Activated T-helper 1 cell treated with Interleukin-2 at 50 U/mL for 16 hours (primary cell): ENCODE measurements at places on chromosomes 3 and 15.

GRCh38 chr3:118960876-118961450, 73.7 kb downstream of the IGSF11 start:
- DNase-seq, result no peak

DNA sequence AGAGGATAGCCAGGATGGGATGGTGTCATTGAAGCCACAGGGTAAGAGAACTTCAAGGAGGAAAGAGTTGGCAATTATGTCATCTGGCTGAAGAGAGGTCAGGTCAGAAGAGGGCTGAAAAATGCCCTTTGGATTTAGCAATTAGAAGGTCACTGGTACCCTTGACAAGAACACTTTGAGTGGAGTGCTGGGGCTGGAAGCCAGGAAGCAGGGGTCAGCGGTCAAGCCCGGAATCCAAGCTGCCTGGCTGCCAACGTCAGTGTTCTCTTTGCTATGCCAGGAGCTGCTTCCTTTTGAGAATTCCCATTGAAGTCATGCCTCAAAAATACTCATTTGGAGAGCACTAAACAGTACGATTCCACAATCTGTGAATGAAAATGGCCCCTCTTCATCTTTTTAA, 386.5 kb downstream of the SHQ1 start:
- DNase-seq, result no peak

DNA sequence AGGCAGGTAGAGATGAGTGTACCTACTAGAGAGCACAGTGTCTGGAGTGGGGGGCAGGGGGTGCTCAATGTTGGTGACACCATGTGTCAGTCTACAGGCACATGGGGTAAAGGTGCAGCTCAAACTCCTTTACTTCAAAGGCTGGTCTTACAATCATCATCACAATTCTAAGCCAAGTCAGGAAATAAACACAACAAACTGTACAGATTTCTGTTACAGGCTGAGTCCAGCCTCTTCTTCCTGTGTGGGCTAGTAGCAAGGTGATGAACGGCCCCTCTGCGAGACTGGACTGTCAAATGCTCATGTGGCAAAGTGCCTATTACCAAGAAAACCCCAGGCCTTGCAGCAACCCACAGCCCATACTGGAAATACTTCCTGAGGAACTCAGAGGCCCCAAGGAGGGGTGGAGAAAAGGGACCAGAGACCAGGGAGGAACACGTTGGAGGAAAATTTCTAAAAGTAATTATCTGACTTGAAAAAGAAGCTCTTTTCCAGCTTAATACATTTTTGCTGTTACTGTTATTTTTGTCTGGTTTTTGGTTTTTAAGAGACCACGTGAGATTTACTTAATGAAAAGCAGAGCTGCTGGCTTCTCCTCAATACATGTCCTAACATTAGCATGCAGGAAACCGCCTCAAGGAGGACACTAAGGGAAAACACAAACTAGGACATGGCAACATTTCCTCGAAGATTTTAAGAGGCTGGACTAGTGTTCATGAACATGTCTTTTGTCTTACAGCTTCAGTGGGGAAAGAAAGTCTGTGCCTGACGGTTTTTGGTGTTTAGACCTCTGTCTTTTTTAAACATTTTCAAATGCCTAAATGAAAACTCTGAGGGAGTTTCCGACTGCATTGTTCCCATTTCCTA, 29.5 kb downstream of the TBC1D2B start:
- no peak for DNase-seq

- DNase-seq, result no peak
Observed at GRCh38 chr3:46665763-46666452, 27.6 kb downstream of the ALS2CL start.

- no peak for DNase-seq
Observed at GRCh38 chr3:188068342-188068741, 85.6 kb upstream of the LPP start.

DNA sequence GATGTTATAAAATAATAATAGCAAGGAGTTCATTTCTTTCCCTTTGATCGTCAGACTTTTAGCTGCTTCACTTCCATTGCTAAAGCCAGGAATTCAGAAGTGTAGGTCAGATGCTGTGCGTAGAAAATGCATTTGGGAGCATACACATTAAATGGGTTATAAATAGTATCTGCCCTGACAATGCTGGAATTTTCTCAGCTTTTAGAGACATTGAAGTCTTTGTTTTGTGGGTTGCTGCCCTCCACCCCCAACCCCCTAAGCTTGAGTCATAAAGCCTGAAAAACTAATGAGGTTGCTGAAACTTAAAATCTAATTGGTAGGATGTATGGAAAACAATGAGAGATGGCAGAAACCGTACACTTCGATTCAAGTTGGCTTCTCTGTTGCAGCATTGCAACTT, 81.9 kb downstream of the MITF start:
- DNase-seq, result no peak

DNA sequence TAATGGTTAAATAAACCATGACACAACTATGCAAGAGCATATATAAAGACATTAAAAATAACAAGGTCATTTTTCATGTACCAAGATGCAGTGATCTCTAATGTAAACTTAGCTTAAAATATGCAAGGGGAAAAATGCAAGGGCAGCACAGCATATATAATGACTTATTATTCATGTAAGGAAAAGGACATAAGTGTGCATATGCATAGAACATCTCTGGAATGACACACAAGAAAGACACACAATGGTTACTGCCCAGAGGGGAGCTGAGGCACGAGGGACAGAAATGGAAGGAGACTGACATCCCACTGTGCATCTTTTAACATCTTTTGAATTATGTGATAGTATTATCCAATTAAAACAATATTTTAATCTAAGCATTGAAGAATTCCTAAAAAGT, 79.0 kb downstream of the FHIT start:
- no peak for DNase-seq

DNA sequence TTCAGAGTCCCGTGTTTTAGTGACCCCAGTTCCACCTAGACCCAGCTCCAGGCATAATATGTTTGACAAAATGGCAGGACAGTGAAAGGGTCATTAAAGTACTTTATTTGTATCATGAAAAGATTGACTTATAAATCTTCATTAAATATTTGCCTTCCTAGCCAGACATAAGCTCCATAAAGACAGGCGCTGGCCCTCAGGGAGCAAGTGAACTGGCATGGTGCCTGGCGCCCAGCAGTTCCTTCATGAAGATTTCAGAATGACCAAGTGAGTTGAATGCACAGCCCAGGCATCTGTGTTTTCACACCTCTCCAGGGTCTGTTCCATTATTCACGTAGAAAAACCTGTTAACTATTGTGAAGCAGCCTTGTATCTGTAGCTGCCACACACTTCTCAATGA, 166.2 kb downstream of the GAP43 start:
- DNase-seq, result no peak

DNA sequence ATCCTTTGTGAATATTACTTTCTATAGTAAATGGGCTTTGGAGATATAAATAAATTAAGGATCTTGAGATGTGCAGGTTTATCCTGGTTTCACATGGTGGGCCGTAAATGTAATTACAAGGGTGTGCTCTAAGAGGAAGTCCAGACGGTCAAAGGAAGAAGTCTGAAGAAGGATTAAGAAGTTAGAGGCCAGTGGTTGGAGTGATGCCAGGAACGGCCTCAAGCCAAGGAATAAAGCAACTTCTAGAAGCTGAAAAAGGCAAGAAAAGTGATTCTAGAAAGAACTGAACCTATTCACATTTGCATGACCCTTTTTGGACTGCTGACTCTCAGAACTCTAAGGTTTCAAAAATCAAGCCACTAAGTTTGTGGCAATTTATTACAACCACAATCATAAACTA, 981.3 kb upstream of the ALCAM start:
- DNase-seq, result no peak

GRCh38 chr3:74789111-74789510, 174.7 kb upstream of the CNTN3 start:
- no peak for DNase-seq

GRCh38 chr3:122679882-122680474, 661 bp upstream of the PARP14 start:
- no peak for DNase-seq

- DNase-seq, result peak; percentile 17
Observed at GRCh38 chr15:79970624-79971434, at the start of gene BCL2A1. Gene BCL2A1, minus strand, starts transcription at chr15:79971196. Its CDS starts 77 bp downstream, at chr15:79971119.

- DNase-seq, result no peak
Observed at GRCh38 chr3:108228286-108228685, 6.1 kb upstream of the IFT57 start.

- no peak for DNase-seq
Observed at GRCh38 chr3:85935171-85935570, 976.4 kb downstream of the CADM2 start.

- DNase-seq, result no peak
Observed at GRCh38 chr3:71341721-71342120, 241.8 kb downstream of the FOXP1 start.

DNA sequence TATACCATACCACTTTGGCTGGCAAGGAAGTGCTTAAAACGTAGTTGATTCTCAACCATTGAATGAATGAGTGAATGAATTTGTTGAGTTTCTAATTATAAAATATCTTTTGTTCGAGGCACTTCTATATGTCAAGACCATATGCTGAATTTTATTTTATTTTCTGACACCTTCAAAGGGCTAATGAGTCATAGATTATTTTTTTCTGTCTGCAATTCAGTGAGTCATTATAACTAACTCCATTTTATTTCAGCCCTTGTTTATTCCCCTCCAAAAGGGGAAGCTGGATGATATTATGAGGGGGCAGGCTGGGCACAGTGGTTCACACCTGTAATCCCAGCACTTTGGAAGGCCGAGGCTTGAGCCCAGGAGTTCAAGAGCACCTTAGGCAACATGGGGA, 142.4 kb downstream of the P2RY1 start:
- no peak for DNase-seq

GRCh38 chr15:74954515-74954914, 2.1 kb downstream of the RPP25 start:
- DNase-seq, result no peak

DNA sequence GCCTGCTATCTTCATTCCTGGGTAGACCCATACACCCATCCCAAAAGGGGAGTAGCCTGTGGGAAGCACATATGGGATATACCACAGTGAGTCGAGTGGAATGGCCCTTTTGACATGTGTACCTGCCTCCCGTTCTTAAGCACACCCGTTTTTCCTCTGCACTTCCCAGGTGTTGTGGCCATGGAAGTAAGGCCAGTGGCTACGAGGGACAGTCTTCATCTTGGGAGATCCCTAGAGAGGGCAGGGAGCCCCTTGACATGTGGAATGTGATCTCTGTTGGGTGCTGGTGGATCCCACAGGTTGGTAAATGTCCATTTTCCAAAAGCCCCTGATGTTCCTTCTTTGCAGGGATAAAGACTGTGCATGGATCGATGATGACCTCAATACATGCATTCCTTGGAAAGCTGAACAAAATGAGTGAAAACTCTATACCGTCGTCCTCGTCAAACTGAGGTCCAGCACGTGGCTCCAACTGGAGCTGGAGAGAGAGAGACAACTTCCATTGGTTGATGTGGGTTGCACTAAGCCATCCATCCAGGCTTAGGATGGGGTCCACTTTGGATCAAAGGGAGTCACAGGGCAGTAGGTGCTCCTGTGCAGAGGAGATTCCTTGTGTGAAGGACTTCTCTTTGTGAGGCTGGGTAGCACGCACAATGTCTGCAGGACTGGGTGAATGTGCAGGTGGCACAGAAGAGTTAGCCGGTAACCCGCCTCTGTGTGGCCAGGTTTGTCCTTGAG, 136.8 kb downstream of the SNRPN start:
- DNase-seq, result no peak

GRCh38 chr3:174581558-174581957, 277.6 kb upstream of the NAALADL2 start:
- no peak for DNase-seq

GRCh38 chr3:192802957-192803899, 75.9 kb upstream of the FGF12 start:
- no peak for DNase-seq

GRCh38 chr15:78691851-78692421, 50.9 kb upstream of the CHRNB4 start:
- no peak for DNase-seq

- DNase-seq, result no peak
Observed at GRCh38 chr15:100265641-100266035, 76.1 kb downstream of the ADAMTS17 start.
